Activated T-cell treated with anti-CD3 and anti-CD28 coated beads, Interleukin-2, amount 50 U/mL, for 24 hours (primary cell): ENCODE measurements at places on chromosomes 5 and 9.
A peak's percentile ranks its signal among the peaks of the same experiment; 100 is the strongest.

DNA sequence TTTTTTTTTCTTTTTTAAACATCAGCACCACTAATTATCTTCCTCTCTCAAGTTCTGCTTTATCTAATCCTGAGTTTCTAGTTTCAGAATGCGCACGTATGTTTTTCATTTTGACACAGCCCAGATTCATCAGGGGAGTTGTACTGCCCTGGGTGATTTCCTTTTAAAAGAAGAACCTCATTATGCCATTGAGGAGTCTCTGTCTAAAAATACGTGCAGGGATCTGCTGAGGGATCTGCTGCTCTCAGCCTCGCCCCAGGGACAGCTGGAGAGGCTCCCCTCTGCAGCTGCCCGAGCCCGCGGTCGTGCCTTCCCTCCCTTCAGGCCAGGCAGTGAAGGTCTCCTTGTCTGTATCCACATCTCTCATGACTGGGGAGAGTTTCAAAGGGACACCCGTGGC, 273.1 kb downstream of the ARHGEF28 start:
- no peak for DNase-seq
- peaks cover 5% of the 10 kb centered on the region for H3K4me1 ChIP-seq
- H3K27ac ChIP-seq = no peak overlapping the region
- H3K36me3 ChIP-seq = no peaks in the 10 kb centered on the region
- H3K27me3 ChIP-seq = peaks cover 61% of the 10 kb centered on the region

- H3K27me3 ChIP-seq = no peaks in the 10 kb centered on the region
- no peaks in the 10 kb centered on the region for H3K4me1 ChIP-seq
- H3K27ac ChIP-seq = no peak overlapping the region
- DNase-seq = no peak
- H3K36me3 ChIP-seq = no peaks in the 10 kb centered on the region
Measured at GRCh38 chr5:13244151-13244550, 700.3 kb downstream of the DNAH5 start.

GRCh38 chr9:131278702-131279111, 2.4 kb upstream of the FAM78A start:
- peaks cover 28% of the 10 kb centered on the region for H3K36me3 ChIP-seq
- peaks cover 9% of the 10 kb centered on the region for H3K27me3 ChIP-seq
- peak overlapping the region; percentile 84 for H3K27ac ChIP-seq
- DNase-seq = peak; percentile 63
- H3K4me1 ChIP-seq = peaks cover 25% of the 10 kb centered on the region

DNA sequence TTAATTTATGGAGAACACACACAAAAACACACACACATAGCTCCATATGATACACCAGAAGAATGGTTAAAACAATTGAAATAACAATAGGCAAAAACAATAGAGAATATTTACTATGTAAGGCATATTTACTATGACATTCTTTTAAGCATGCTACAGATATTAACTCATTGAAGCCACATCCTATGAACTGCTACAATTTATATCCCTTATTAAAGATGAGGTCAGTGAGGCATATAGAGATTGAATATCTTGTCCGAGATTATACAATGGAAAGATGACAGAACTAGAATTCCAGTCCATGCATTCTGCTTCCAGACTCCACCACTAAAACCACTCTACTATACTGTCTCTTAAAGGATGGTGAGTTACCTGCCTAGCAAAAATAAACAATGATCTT, 60.7 kb downstream of the ADAMTS12 start:
- H3K27ac ChIP-seq = no peak overlapping the region
- no peaks in the 10 kb centered on the region for H3K27me3 ChIP-seq
- no peak overlapping the region for H3K4me3 ChIP-seq

DNA sequence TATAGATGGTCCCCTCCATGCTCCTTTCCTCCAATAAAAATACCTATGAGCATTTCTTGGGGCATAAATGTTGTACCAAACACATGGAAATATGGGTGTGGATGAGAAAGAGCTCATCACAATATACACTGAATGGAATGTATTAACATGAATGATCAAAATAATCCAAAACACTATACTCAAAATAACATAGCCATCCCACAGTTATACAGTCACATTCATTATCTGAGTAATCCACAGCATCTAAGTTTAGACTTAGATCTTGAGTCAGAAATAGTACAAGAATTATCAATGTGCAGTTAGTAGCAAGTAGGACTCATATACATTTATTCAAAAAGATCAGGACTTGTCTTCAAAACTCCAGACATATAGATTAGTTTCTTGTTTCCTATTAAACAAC, 175.2 kb upstream of the NREP start:
- no peak overlapping the region for H3K27ac ChIP-seq
- no peaks in the 10 kb centered on the region for H3K36me3 ChIP-seq
- no peaks in the 10 kb centered on the region for H3K4me1 ChIP-seq
- no peak for DNase-seq

DNA sequence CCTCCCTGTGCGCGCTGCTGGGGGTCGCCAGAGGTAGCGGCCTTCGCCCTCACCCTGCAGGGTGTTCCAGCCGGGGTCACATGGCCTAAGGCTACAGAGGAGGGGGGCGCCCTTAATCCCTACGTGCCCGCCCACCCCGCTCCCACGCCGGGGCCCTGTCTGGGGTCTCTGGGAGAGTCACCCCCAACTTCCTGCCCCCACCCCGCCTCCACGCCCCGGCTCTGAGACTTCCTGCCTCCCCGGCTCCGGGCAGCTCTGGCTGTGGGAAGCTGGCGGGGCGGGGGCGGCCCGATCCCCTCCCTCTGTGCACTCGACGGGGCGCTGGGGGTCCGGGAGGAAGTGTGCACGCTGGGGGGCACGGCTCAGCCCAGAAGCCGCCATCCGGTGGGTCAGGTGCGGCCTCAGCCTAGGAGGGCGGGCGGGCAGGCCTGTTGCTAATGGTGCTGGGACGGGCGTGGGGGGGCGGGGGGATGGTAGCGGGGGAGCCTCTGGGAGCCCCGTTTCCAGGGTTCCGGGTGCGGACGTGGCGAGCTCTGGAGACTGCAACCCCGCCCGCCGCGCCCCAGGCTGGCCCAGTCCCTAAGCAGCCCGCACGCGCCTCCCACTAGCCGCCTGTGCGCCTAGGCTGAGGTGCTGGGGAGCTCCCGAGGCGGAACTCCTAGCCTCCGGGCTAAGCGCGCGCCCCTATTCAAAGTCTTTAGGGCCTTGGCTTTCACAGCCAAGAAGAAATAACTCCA, 61.6 kb downstream of the CXXC5 start:
- peak overlapping the region; percentile 44 for H3K4me3 ChIP-seq
- H3K27me3 ChIP-seq = peaks cover 13% of the 10 kb centered on the region
- no peaks in the 10 kb centered on the region for H3K36me3 ChIP-seq
- peaks cover 22% of the 10 kb centered on the region for H3K4me1 ChIP-seq
- peak; percentile 60 for DNase-seq

- no peak for DNase-seq
- peak overlapping the region; percentile 6 for H3K4me3 ChIP-seq
- H3K27me3 ChIP-seq = no peaks in the 10 kb centered on the region
- H3K27ac ChIP-seq = peak overlapping the region; percentile 27
Measured at GRCh38 chr5:141633871-141634561, 2.6 kb downstream of the HDAC3 start.

GRCh38 chr5:126631920-126632319, 31.2 kb downstream of the PHAX start:
- H3K4me3 ChIP-seq = no peak overlapping the region
- no peaks in the 10 kb centered on the region for H3K4me1 ChIP-seq
- H3K27ac ChIP-seq = no peak overlapping the region
- no peak for DNase-seq
- peaks cover 2% of the 10 kb centered on the region for H3K27me3 ChIP-seq
- peaks cover 5% of the 10 kb centered on the region for H3K36me3 ChIP-seq

DNA sequence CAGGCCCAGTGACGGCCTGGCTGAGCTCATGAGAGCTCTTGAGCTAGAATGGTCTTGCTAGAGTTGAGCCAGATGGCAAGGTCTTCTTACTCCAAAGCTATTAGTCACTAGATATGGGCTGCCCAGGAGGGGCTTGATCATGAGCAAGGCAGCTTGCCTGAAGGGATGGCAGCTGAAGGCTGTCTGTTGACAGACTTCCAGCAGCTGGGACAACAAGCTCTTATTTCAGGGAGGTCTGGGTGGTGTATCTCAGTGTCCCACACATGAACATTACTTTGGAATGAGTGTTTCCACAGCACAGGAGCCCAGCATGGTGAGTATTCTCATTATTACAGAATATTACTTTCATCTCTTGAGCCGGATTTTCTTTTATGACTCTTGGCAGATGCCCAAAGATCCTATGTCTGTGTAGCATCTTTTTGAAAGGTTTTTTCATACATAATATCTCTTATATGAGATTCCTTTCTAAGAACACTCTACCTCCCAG, 414.1 kb downstream of the ARHGEF28 start:
- peaks cover 5% of the 10 kb centered on the region for H3K4me1 ChIP-seq
- no peaks in the 10 kb centered on the region for H3K36me3 ChIP-seq
- no peak overlapping the region for H3K27ac ChIP-seq
- peaks cover 10% of the 10 kb centered on the region for H3K27me3 ChIP-seq
- no peak overlapping the region for H3K4me3 ChIP-seq

DNA sequence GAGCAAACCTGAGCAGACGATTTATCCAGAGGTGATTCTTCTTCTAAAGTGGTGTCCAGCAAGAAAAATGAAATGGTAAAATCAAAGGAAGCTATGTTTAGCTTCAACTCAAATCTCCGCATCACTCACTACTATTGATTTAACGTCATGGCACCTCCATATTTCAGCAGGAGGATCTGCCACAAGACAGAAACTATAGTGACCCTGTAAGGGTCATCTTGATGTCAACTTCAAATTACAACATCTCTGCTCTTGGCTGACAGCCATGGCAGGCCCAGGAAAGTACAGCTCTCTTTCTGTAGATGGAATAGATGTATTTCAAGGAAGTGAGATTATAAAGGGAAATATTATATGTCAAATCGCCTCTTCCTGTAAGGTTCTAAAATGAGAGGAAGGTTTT, 10.1 kb upstream of the EFNA5 start:
- H3K4me1 ChIP-seq = no peaks in the 10 kb centered on the region
- H3K36me3 ChIP-seq = no peaks in the 10 kb centered on the region
- H3K27ac ChIP-seq = no peak overlapping the region
- peaks cover 43% of the 10 kb centered on the region for H3K27me3 ChIP-seq
- no peak overlapping the region for H3K4me3 ChIP-seq
- no peak for DNase-seq

DNA sequence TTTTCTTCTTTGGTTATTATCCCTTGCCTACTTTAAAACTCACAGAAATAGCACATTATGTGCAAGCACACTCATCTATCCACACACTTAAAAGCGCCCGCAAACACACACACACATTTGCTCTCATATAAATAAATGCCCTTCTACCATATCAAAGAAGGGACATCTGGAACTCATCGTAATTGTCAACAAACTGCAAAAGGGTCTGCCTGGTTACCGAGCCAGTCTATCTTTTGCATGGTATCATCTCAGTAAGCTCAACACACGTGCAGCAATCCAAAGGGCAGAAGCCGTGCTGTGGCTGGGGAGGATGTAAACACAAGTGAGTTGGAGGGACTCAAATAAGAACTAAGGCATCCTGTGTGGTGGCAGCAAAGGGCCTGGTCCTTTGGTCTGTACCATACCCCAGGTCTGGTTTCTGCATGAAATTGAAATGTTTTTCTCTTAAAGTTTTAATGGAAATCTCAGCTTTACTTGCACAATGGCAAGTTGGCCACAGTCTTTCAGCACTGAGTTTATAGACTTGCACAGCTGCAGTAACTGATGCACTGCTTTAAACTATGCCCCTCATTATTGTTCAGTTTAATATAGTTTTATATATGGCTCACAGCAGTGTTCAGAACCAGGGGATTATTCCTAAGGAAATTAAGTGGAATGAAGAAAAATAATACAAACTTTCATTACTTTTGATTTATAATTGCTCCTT, 331.0 kb downstream of the ADAMTS6 start:
- no peaks in the 10 kb centered on the region for H3K4me1 ChIP-seq
- no peak overlapping the region for H3K4me3 ChIP-seq
- no peaks in the 10 kb centered on the region for H3K36me3 ChIP-seq
- no peak overlapping the region for H3K27ac ChIP-seq
- no peak for DNase-seq

DNA sequence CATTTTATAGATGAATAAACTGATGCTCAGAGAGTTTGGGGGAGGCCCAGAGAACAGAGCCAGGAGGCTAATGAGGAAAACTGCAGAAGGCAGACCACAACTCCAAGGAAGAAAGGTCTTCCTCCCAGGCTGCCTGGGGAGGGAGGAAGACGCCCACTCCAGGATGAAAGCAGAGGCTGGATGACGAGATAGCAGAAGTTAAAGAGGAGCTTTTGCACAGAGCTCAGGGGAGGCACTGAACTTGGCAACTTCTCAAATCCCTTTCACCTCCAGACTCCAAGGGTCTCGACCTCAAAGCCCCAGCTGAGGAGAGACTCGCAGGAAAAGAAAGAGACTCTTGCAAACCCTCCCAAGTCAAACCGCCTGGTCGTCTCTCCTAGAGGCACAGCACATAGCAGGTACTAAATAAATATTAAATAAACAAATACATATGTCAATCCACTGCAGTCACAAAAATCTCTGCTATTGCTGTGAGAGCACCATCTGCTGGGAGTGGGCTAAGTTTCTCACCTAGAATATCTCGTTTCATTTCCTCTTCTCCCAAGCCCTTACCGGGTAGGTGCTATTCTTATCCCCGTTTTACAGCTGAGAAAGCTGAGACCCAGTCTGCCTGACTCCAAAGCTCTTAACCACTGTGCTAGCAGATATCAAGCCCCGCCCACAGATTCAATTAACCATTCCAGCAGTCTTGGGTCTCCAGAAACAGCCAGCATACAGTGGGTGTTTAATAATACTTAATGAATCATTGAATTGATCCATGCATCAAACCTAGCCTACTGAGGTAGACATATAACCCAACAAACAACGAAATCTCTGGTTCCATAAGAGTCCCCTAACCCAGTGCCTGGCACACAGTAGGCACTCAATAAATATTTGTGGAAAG, 97.8 kb upstream of the HAND1 start:
- no peak overlapping the region for H3K27ac ChIP-seq
- H3K4me1 ChIP-seq = no peaks in the 10 kb centered on the region
- no peak for DNase-seq
- peaks cover 44% of the 10 kb centered on the region for H3K27me3 ChIP-seq

DNA sequence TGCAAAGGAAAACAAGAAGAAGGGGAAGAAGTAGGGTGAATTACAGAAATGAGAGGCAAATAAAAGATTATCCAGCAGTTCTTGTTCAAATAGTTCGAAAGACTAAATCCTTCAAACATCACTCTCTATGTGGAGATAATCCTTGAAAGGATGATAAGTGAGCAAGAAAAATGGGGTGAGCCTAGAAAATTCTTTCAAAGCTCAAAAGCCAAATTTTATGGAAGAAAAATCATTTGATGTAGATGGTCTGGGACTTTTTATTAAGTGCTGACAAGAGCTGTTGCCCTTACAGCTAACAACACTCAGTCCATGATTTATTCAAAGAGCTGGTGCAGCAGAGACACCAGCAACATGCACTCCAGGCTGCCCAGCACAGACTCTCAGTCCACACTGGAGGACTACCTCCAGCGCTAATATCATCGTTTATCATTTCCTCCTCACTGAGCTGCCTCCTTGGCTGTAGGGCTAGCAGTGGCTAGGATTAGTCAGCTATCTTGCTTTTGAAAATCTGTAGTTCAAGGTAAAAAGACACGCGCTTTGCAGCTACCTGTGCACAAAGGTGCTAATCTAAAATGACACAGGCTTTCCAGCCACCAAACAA, 264.8 kb upstream of the KIF2A start:
- H3K4me3 ChIP-seq = no peak overlapping the region
- DNase-seq = no peak
- no peak overlapping the region for H3K27ac ChIP-seq
- H3K27me3 ChIP-seq = peaks cover 5% of the 10 kb centered on the region
- H3K4me1 ChIP-seq = no peaks in the 10 kb centered on the region
